Cortex of kidney (tissue), 1 donor: ENCODE measurements at places on chromosomes 4 and X.

GRCh38 chr4:15262396-15262795 is 165.4 kb upstream of the C1QTNF7 start:
- no peak for DNase-seq

DNA sequence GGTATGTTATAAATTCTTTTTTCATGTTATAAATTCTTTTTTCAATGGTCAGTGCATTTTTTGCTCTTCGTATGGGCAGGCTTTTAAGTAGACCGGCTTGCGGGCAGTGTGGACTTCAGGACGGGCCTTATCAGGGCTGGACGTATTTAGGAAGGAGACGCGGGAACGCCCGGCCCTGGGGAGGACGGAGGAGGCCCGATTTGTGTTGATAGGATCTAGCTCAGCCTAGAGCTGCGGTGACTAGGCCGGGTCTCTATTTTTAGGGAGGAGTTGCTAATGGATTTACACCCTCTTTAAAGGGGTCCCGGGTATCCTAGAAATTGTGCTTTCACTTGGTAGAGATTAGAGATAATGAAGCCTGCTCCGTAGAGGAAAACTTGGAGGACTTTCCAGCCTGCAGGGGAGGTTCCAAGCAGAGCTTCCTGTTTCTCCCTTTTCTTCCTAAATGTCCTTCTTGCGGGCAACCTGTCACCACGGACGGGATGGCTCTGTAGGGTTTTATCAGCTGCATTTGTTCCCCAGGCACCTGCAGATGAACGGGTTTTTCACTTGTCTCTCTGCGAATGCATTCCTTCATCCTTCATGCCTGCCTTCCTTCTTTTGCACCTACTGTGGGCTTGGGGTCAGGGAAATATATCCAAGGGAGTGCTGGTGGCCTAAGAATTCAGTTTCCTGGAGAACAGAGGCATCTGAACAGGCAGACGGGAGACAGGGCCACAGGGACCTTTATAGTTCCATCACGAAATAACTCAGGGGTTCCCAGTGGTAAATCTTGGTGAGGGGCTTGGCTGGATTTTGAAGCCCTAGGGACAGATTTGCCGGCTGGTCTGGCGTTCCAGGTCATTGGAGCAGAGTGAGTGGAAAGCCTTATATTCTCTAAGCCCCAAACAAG is 1.4 kb downstream of the CD99 start:
- DNase-seq, result no peak

GRCh38 chr4:147136310-147136709 is 190.6 kb upstream of the TTC29 start:
- no peak for DNase-seq

DNA sequence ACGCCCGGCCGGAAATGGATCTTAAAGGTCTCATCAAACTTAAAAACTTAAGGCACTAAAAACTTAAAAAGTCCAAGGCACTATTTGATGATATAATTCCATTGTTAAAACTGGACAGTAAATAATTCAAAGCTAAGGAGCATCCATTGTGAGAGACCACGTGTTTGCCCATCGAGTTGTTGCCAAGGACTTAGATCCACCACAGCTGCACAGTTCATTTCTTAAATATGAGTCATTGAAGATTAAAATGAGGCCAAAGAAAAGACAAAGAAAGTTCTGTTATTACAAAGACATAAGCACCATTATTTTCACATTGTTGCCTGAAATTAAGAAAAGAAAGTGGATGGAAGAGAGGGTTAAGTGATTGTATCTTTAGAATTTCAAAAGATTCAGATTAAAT is 411.5 kb upstream of the FTHL17 start:
- DNase-seq, result no peak

DNA sequence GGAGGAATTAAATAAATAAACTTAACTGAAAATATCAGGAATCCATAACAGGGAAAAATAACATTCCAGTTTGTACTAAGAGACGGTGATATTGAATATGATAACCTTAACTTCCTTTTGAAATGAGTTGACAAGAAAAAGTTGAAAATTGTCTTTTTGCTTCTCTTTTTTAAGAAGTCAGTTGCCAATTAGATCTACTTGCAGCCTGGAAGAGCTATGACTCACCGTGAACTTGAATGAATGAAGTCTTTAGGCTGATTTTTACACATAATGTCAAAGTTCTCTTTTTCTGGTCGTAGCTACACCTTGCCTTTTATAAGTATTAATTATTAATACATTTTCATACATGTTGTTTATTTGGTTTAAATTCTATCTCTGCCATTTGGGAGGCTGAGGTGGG is 94.4 kb upstream of the HPGD start:
- DNase-seq, result no peak

GRCh38 chr4:68271851-68272357 is 26.4 kb upstream of the TMPRSS11B start:
- no peak for DNase-seq

- DNase-seq, result no peak
Measured at GRCh38 chr4:17313194-17313593, 198.7 kb downstream of the QDPR start.

- no peak for DNase-seq
Measured at GRCh38 chrX:97057349-97057909, 173.7 kb downstream of the RPA4 start.

- no peak for DNase-seq
Measured at GRCh38 chrX:49995107-49995731, 72.8 kb downstream of the CLCN5 start.
